Activated T-helper 2 cell treated with anti-CD3 and anti-CD28 coated beads, Interferon-gamma antibody, Interleukin-2, Interleukin-4, amounts not matched to agents 10 μg/mL and 5 μg/mL and 100 μg/mL, durations not matched to agents 14 hours and 24 hours and 36 hours (primary cell): ENCODE measurements at places on chromosomes 5 and 9. TPM values are rescaled to one million over a fixed set of nuclear protein-coding genes. Genes with fewer than 3 reads are reported as not detected.

- no peak for DNase-seq
Measured at GRCh38 chr5:171725205-171725601, 60.4 kb upstream of the SMIM23 start.

GRCh38 chr9:110456681-110457080 is 119.0 kb upstream of the TXNDC8 start:
- no peak for DNase-seq

- DNase-seq = no peak
Measured at GRCh38 chr5:149473441-149473840, 77.8 kb downstream of the CSNK1A1 start.

- DNase-seq = no peak
Measured at GRCh38 chr5:926417-927171, 33.9 kb downstream of the TRIP13 start.

GRCh38 chr9:133460405-133461175 is 812 bp downstream of the CACFD1 start:
- no peak for DNase-seq

FPGS gene
- 116 and 137 TPM in 2 replicates for total RNA-seq

GHR gene
- not detected in 2 replicates for total RNA-seq

TMEM174 gene
- not detected in 2 replicates for total RNA-seq

DNA sequence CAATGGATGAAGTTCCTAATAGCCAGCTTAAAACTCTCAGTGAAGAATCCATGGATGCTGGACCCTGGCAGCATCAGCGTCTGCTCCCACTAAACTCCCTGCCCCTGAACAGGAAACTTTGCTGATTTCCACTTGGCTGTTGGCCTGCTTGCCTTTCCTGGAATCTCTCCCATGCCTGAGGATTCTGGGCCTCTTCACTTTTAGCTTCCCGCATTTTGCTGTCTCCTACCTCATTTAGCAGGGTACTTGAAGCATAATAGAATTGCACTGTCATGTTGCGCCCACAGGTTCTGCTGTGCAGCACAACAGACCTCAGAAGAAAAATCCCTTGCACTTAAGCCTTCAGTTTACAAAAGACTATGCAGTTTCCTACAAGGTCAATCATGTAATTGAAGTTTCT is 127.6 kb downstream of the DROSHA start:
- DNase-seq = no peak

BARHL1 gene
- total RNA-seq = not detected in 2 replicates

SURF4 gene
- 388 and 393 TPM in 2 replicates for total RNA-seq

GRCh38 chr5:124232515-124232914 is 513.9 kb downstream of the ZNF608 start:
- DNase-seq = no peak

DNA sequence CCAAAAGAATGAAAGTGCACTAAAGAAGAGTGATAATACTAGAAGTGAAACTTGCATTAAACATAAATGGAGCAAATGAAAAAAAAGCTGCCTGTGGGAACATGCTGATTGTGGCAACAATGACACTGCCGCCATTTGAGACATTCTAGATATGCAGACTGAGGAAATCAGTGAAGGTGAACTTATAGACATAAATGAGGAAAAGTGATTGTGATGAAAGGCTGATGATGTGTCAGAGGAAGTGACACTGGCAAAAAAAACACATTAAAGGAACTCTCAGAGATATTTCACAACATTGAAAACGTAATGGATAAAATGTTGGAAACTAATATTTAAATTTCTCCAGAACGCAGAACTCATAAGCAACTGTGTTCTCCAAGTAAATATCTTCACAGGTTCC is 1.2 kb downstream of the ERCC8 start:
- DNase-seq = no peak

- DNase-seq = no peak
Measured at GRCh38 chr9:120402741-120403542, 177.0 kb downstream of the CDK5RAP2 start.

DNA sequence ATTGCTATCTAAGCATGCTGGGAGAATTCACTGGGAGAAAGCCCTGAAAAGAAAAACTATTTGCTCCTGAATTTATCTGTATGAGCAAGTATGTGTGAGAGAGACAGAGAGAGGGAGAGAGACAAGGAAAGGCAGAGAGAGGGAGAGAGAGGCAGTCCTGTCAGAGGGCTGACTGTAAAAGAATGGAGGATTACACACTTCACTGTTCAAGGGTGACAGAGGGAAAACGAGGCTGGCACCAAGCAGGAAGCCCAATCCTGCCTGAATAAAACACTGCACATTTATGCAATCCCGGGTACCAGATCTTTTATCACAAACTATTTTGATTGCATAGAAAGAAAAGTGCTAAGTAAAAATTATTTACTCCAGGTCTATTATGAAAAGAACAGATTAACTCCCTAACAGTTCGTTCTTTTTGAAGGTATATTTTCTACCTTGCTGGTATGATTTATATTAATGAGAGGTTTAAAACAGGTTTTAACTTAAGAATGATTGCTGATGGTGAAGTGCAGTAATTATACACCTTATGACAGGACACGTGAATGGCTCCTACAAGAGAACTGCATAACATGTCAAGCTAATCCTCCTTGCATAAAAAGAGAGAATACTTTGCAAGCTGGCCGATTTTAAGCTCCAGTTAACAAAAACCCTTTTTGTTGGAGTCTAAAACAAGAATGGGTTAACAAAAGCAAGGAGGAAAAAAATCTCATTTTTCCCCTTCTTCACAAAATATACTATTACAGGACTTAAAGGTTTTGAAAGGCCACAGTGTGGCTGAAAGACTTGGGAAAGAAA is 82.5 kb downstream of the NFIB start:
- no peak for DNase-seq

DNA sequence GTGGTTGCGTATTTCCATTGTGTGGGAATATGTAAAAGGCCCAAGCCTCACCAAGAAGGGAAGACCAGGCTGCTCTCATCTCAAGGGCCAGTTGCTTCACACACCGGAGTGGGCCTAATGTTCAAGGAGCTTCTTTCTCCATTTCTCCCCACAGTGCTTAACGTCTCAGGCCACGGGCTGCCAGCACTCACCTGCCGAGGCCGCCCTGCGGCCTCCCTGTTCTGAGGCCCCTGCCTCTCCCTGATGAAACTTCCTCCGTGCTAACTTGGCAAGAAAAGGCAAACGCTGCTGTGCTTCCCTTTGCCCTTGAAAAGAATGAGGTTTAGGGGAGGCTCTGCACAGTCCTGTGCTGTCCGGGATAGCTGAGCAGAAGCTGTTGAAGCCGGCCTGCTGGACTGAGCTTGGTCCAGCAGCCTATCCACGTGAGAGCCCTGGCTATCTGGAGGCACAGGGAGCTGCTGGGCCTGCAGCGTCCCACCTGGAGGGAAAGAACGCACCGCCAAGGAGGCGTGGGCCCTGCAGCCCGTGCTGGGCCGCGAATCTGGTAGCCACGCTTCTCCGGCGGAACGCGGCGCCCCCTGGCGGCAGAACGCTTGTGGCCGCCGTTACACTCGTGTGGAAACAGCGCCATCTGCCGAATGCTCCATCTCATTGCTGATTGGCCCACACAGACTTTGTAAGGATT is 73.5 kb upstream of the PRSS3 start:
- DNase-seq = peak; percentile 80

PRLR gene
- not detected in 2 replicates for total RNA-seq

DNA sequence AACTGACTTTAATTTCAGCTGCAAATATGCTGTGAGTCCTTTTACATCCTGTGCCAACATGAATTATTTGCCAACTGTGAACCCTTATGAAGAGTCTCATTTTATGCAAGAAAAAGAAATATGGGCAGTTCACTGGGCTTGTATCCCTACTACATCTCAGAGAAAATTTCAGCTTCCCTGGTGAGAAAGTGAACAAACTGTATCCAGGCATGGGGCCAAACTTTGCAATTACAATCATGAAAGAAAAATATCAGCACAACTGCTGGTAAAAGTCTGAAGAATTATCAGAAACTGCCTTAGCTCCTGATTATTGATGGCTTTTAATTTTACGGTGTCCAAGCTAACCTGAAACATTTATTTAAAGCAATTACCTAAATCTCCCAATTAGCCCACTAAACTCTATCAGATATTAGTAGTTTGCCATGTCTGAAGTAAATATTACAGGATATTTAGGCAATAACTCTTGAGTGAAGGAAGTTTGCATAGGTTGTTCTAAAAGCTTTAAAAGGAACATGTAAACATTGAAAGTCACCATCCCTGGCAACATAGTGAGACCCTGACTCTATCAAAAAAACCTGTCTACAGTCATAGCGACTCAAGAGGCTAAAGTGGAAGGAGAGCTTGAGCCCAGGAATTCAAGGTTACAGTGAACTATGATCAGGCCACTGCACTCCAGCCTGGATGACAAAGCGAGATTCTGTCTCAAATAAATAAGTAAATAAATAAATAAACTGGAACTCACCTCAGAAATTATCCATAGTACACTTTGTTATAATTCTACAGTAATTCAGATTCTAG is 83.9 kb upstream of the HCN1 start:
- DNase-seq = no peak

DNA sequence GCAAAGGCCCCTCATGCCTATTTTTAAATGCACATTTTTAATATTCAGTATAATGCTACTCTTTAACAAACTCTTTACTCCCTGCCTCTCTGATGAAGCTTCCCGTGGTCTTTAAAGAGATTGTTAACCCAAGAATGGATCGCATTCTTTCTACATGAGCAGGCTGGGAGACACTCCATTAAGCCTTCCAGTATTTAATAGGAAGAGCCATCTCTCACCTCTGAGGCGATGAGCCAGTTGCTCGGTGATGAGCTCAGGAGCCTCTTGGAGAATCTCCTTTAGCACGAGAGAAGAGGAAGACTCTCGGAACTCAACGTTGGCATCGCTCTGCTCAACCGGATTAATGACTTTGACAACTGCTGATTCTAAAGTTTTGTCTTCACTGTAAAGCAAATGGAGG is 59.6 kb downstream of the PRUNE2 start:
- DNase-seq = no peak

IDNK gene
- total RNA-seq = 4.9 and 5.1 TPM in 2 replicates

GABRA6 gene
- not detected in 2 replicates for total RNA-seq

FOXI1 gene
- not detected in 2 replicates for total RNA-seq

GRCh38 chr5:137737349-137738131 is 1.7 kb upstream of the KLHL3 start:
- DNase-seq = no peak

ANXA1 gene
- 28.6 and 32.2 TPM in 2 replicates for total RNA-seq

DNA sequence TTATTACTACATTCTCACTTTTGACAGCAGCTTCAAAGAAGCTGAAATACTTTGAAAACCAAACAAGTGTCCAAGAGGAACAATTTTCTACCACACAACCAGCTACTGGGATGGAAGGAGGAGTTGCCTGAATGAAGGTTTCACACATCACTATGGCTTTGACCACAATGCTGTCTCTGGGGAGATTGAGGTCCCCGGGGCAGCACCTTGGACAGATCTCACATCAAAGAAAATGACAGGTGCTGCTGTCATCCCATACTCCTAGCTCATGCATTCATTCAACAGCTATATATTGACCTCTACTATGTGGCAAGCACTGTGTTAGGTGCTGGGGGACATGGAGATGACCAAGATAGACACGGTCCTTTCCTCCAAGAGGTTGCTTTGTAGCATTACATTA is 233.2 kb upstream of the RASEF start:
- no peak for DNase-seq
